ENCODE measurements at places on chromosomes 3 and 15.

DNA sequence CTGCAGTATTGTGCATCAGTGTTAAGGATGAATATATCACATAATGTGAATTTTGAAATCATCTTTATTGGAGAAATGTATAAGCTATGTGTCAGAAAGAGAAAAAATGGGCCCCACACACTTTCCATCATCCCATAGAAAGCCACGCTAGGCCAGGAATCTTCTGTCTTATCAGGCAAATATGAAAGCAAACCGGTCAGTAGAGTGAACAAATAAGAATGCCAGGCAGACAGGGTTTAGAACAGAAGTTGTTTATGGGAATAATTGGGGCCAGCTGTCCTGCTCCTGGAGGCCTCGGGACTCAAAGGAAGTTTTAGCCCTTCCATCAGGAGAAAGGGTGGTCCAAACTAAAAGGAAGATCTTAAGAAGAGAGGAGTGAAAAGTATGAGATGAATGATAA is 39.5 kb downstream of the ZNF280D start:
- DNase-seq, result no peak

- DNase-seq, result no peak
Observed at GRCh38 chr3:124976383-124976782, 41.8 kb upstream of the MUC13 start.

GRCh38 chr3:41173926-41174885 is 25.1 kb upstream of the CTNNB1 start:
- no peak for DNase-seq

DNA sequence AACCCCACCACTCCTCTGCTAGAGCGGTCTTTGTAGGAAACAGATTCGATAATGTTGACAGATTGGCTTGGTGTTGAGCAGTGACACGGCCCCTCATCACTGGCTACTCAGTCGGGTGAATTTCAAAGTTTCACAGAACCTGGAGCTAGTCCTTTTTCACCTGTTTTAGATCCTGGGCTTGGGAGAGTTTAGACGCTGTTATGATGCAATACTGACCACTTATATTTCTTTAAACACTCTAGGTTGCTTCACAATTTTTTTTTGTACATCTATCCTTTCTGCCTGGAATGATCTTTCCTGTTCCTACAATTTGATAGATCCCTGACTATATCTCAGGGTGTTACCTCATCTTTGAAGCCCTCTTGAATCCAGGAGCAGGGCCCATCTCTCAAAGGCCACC is 97.1 kb upstream of the ATP10A start:
- DNase-seq, result no peak

- no peak for DNase-seq
Observed at GRCh38 chr15:76150971-76151598, 91.3 kb downstream of the TMEM266 start.

DNA sequence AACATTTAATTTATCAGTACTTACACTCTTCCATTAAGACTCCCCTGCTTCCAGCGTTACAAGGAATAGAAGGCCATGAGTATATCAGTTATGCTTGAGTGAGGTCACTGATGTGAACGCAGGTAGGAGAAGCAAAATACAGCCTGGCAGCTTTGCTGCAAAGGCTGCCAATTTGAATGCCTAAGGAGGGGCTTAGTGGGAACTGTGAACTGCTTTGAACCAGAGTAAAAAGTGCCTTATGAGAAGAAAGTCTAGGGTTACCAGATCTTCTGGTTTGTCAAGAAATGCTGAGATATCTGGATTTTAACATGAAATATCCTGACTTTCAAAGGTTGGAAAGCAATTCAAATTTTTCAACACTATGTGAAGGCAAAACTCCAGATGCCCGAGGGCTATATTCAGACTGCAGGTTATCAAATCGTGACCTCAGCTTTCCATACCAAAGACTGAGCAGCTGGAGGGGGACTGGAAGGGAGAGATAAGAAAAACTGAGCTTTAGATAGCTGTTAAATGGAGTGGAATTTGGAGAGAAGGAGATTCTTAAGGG is 446.3 kb upstream of the NECTIN3 start:
- DNase-seq, result no peak

DNA sequence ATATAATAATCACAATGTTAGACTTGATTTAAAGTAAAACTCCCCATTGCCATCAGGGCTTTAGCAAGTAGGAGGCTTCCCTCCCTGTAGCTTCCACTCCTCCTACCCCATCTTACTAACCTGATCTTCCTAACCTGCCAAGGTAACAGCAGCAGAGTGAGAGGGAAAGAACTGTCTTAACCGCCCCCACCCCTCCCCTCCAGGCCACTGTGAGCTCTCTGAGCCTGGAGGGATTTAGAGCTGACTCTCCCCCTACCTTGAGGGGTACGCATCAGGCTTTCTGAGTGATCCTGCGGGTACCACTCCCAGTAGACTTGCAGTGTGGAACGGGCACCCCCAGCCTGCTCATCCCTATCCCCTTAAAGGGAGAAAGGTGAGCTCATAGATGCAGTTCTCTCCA is 11.4 kb upstream of the PRSS50 start:
- peak; percentile 6 for DNase-seq

DNA sequence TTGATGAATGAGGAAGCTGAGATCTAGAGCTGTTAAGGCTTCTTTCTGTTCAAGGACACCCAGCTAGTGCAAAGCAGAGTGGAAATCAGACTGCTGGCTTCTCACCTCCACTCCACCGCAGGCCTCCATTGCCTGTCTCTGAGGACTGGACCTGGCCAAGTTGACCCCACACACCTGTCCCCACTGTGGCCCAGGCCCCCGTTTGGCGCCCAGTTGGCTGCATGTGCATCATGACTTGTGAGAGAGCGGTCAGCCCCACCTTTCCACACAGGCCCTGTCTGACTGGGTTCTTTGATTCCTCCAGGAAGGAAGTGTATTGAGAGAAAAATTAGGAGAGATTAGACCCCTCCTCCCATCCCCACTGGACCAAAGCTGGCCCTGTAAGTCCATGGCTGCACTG is 206.3 kb upstream of the TLE3 start:
- DNase-seq, result peak; percentile 59

GRCh38 chr3:71708476-71709105 is 16.6 kb downstream of the EIF4E3 start:
- DNase-seq, result no peak

DNA sequence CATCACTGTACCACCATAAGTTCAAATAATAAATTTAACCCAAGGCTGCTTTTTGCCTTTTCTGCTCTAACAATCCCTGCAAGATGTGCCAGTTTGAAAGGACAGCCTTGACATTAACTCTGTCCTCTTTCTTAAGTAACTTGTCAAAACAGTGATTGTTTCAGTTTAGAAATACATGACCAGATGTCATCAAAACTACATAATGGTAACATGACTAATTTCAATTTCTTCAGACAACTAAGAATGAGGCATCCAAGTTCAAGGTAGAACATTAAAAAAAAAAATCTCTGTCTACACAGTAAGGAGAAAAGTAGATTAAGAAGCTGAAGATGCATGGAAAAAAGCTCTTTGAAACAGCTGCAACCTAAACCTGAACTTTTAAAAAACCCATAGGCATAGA is 47.4 kb downstream of the SHQ1 start:
- no peak for DNase-seq

- no peak for DNase-seq
Observed at GRCh38 chr3:183033746-183034145, 53.4 kb upstream of the DCUN1D1 start.

- DNase-seq, result no peak
Observed at GRCh38 chr3:187845826-187846225, 100.6 kb upstream of the BCL6 start.

GRCh38 chr15:68729789-68730411 is 90.8 kb downstream of the ANP32A start:
- DNase-seq, result no peak

GRCh38 chr15:61031532-61031931 is 197.6 kb downstream of the RORA start:
- no peak for DNase-seq

DNA sequence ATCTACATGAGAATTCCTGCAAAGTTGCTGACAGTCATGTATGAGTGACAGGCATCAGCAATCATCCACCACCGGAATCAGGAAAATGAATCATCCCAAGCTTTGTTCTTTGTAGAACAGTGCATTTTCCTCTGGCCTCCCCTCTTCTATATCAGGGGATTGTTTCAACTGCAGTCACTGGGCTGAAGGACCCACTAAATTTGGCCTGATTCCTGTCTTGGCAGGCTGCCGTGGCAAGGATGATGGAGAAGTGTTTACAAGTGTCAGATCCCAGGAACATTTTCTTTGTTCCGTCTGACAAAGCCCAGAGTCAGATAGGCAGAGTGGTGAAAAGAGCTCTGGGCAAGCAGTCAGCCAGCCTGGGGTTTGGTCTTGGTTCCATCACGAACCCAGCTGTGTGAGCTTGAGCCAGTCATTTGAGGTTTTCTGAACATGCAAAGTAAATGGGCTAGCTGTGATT is 175.1 kb upstream of the TSC22D2 start:
- DNase-seq, result no peak

GRCh38 chr3:40071683-40072238 is 237.7 kb upstream of the EIF1B start:
- DNase-seq, result no peak

DNA sequence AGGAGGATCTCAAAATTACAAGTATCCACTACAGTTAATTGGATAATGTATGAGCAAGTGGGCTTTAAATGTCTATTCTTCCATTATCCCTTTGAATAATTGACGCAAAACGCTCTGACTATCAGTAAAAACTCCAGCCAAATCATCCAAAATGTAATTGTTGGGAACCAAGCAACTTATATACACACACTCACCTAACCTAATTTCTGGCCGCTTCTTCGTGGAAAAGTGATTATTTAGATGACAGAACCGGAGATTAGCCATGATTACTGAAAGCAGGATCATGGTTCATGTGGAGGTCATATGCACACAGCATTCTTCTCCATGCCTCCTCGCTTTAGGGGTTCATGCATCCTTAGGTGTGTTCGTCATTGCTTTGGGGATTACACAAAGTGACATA is 992.4 kb downstream of the NAALADL2 start:
- DNase-seq, result no peak

DNA sequence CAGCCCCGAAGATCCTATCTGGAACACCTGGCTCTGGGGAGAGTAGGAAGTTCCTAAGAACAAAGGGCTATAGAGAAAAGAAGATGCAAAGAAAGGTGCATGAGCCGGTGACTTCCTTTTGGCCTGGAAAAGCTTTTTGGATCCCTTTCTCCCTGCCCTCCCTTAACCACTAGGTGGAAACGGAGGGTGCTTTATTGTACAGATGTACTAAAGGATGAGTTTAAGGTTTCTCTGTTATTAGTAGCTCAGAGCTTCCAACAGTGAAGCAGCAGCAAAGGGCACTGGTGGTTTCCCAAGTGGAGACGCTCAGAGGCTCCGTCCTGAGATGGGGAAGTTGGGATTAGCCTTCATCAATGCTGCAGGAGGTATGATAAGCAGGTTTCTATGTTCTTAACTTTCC is 5.9 kb upstream of the ADGRG7 start:
- DNase-seq, result no peak

DNA sequence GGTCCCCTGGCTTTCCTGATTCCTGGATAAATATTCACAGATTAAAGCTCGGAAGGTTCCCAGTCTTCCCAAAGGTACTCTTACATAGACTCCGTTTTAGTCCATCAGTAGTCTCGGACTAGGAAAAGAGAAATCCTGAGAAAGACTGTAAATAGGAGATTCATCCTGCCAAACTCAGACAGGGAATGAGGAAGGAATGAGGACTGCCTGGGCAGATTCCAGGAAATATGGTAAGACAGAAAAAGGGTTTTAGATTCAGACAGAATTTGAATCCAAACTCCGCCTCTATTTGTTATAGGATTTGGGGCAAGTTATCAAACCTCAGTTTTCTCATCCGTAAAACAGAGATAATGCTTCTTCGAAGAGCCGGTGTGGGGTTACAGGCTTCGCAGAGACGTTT is 77.8 kb upstream of the VGLL4 start:
- DNase-seq, result no peak

- DNase-seq, result no peak
Observed at GRCh38 chr15:74482661-74483060, 21.7 kb upstream of the UBL7 start.

DNA sequence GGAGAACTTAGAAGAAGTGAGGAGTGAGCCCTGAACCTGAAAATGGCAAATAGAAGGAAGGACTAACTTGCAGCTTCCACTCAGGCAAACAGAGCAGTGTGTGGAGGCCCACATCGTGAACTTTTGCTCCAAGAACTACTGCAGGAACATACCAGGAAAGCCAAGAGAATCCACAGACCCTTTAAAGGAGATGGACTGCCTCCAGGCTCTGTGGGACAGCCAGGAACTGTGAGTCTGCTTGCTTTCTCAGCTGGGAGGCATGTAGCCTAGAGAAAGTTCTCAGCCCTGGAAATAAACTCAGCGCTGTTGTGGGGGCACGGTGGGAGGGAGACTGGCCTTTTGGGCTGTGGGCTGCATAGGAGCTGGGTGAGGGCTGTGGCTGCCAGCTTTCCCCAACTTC is 93.0 kb downstream of the SNRK start:
- DNase-seq, result no peak

GRCh38 chr3:191136347-191136746 is 62.7 kb upstream of the OSTN start:
- DNase-seq, result no peak

DNA sequence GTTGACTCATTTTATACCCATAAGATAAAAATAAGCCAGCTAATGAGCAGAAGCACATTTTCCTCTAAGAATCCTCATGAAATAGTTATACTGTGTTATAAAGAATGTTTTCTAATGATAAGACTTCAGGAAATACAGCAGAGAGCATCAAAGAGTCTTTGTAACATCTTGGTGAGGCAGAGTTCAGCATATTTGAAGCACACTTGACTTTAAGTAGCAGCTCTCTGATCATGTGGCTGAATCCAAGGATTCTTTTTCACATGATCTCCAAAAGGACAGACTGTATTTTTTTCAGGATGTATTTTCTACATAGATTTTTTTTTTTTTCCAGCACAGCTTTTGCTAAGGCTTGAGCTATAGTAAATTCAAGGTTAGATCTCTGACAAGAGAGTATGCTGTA is 195.1 kb downstream of the SI start:
- DNase-seq, result no peak

GRCh38 chr3:171258316-171258715 is 201.9 kb downstream of the TNIK start:
- DNase-seq, result no peak

DNA sequence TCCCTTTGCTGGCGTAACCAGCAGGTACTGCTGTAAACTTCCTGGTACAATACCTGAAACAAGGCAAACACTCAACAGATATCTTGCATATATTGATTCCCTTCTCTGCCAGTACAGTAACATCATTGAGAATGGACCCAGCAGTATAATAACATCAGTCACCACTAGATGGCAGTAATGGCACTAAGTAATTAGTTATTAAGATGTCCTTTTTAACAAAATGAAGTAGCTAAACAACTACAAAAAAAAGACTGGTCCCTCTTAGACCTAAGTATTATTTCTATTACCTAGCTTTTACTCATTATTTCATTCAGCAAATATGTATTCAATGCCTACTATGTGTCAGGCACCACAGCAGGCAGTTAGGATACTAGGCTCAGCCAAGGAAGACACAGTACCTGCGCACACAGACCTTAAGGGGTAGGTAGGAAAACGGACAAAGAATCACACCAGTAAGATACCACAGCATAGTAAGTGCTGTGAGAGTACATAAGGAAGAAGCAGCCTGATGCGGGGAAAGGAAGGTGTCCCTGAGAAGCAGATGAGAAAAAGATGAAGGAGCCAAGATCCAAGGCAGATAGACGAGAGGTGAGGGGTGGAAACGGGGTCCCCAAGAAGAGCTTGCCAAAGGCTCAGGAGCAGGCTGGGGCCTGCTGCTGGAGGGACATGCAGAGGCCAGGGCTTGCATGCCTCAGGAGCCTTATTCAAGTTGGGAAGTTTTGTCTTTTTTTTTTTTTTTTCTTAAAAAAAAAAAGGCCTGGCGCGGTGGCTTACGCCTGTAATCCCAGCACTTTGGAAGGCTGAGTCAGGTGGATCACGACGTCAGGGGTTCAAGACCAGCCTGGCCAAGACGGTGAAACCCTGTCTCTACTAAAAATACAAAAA is 102.7 kb upstream of the CHD2 start:
- peak; percentile 35 for DNase-seq

Measured in upper lobe of left lung (tissue), 6 donors.